ENCODE measurements at places on chromosomes 5 and 9.

DNA sequence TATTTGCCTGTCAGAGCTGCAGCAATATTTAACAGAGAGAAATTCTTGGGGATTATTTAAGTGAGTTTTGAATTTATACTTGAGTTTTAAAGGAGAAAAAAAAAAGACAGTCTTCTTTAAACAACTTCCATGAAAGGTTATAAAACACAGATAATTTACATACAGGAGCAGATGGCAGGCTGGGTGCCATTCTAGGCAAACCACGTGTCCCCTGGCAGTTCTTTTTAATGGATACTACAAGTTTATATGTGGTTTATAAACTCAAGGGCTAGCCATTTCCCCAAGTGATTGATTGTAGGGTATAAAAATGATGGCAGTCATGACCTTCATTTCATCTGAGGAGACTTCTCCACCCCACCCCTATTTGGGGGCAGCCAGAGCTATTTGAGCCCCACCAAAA lies 166.6 kb downstream of the FSTL4 start:
- no peak for DNase-seq

GRCh38 chr5:102818345-102818744 lies 63.2 kb downstream of the PAM start:
- DNase-seq = no peak

GRCh38 chr5:115963566-115963965 lies 1.3 kb downstream of the LVRN start:
- DNase-seq = no peak

DNA sequence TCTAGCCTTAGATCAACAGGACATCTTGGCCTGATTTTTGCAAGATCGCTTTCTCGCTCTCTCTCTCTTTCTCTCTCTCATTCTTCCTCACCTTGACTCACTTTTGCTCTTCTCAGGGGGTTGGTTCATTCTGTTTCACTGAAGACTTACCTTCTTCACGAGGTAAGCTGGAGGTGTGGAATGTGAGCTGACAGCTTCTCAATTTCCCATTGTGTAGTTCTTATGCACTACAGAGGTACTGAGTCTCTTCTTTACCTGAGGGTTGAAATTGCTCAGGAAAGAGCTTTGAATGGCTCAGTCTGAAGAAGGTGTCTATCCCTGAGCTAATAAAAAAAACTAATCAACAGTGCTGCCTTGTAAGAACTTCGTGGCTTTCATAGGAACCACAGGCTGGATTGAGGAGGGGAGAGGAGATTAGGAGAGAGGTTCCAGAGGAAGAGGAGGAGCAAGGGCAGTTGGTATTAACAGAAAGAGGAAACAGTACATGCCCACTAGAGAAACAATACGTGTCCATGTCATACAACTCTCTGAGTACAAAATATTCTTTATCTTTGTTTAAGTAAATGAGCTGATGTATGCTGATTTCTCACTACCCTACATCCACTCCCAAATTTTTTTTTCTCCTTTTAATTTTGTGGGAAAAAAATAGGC lies 192.2 kb downstream of the TMEM167A start:
- no peak for DNase-seq

DNA sequence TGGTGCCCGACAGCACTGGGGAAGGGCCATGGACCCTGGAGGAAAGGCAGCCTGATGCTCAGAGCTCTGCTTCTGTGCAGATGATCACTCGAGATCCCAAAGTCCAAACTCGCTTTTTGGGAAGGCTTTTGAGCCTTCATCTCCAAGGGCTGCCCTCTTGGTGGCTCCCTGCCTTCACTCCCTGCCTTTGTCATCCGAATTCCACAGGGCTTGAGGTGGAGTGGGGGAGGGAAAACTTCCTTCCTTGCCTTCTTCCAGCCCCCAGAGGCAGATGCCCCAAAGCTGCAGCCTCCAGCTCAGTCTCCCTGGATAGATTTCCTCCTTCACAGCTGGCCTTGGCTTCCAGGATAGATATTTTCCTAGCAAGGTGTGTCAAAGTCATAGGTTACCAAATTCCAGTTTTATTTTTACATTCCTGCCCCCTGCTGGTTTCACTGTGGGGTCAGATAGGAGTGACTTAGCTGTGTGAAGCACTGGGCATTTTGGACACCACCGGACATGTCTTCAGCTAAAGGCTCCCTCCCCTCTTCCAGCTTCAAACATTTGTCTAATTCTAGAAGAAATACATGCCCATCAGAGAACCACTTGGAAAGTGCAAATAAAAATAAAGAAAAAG lies 268.2 kb downstream of the HSPA4 start:
- no peak for DNase-seq

GRCh38 chr5:8831854-8832253 lies 714.0 kb downstream of the SEMA5A start:
- no peak for DNase-seq

GRCh38 chr9:115127191-115127817 lies 9.3 kb upstream of the TNC start:
- no peak for DNase-seq

DNA sequence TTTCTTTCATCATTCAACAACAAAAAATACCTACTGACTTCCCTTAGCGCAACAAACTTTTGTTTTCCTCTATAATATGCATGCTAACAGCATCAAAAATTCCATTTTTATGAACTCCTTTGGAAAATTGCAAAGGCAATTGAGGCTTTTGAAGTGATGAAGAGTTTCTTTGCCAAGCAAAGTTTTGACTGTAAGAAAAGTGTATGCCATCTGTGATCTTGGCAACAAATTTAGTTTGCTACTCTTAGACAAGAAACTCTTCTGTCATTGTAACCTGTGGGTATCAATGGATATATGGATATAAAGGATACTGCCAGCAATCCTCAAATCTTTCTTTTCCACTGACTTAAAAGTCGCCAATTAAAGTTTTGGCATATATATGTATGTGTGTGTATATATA lies 72.0 kb upstream of the GABRA1 start:
- no peak for DNase-seq

DNA sequence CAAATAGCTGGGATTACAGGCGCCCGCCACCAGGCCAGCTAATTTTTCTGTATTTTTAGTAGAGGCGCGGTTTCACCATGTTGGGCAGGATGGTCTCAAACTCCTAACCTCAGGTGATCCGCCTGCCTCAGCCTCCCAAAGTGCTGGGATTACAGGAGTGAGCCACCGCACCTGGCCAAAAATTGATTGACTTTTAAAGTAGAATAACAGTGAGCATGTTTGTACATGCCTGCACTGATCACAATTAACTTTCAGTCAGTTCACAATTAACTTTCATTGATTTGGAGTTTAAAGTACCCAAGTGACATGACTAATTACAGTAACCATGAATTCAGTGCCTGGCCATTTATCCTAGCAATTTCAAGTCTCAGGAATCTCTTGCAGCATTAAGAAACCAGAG lies 61.3 kb downstream of the ANKH start:
- no peak for DNase-seq

GRCh38 chr5:14250084-14250695 lies 107.0 kb downstream of the TRIO start:
- DNase-seq = no peak
